ENCODE measurements at places on chromosomes 7 and 10. TPM values are rescaled to one million over a fixed set of nuclear protein-coding genes. Genes with fewer than 3 reads are reported as not detected.

The PRLHR gene
- total RNA-seq: 0.69 TPM

The OR2A1 gene
- total RNA-seq: 0.10 TPM

The NPFFR1 gene
- total RNA-seq: 1.8 TPM

The MDFIC gene
- 34.9 TPM for total RNA-seq

The FAM241B gene
- 9.8 TPM for total RNA-seq

The NODAL gene
- 2.2 TPM for total RNA-seq

The ITGB8 gene
- total RNA-seq: 193 TPM

The GNAT3 gene
- total RNA-seq: not detected

The NRAP gene
- total RNA-seq: under 0.01 TPM

GRCh38 chr7:139588632-139589031 lies 65.1 kb downstream of the CLEC2L start:
- no peaks in the 10 kb centered on the region for H3K27me3 ChIP-seq
- H3K4me1 ChIP-seq: peaks cover 6% of the 10 kb centered on the region
- no peak overlapping the region for H3K27ac ChIP-seq

- H3K27me3 ChIP-seq: no peaks in the 10 kb centered on the region
- no peak overlapping the region for H3K27ac ChIP-seq
- no peak overlapping the region for H3K4me3 ChIP-seq
- DNase-seq: peak; percentile 43
- H3K4me1 ChIP-seq: peaks cover 8% of the 10 kb centered on the region
These were observed 253.1 kb upstream of the NEBL start for GRCh38 chr10:21150166-21150565.

- H3K36me3 ChIP-seq: no peaks in the 10 kb centered on the region
- H3K27ac ChIP-seq: no peak overlapping the region
- H3K4me3 ChIP-seq: no peak overlapping the region
- DNase-seq: no peak
These were observed 7.0 kb upstream of the MUC17 start for GRCh38 chr7:101012931-101013330.

- H3K27ac ChIP-seq: no peak overlapping the region
- no peaks in the 10 kb centered on the region for H3K36me3 ChIP-seq
- DNase-seq: no peak
- peaks cover 7% of the 10 kb centered on the region for H3K4me1 ChIP-seq
These were observed 180.8 kb upstream of the TNS3 start for GRCh38 chr7:47762746-47763062.

- H3K4me3 ChIP-seq: no peak overlapping the region
- H3K27me3 ChIP-seq: no peaks in the 10 kb centered on the region
- DNase-seq: no peak
- H3K4me1 ChIP-seq: no peaks in the 10 kb centered on the region
These were observed 5.5 kb upstream of the MGAM start for GRCh38 chr7:141990011-141990725.

- peak overlapping the region; percentile 11 for H3K27ac ChIP-seq
- H3K4me3 ChIP-seq: peak overlapping the region; percentile 22
- H3K4me1 ChIP-seq: peaks cover 7% of the 10 kb centered on the region
- no peaks in the 10 kb centered on the region for H3K36me3 ChIP-seq
These were observed 348.2 kb upstream of the C7orf33 start for GRCh38 chr7:148242294-148242821.

DNA sequence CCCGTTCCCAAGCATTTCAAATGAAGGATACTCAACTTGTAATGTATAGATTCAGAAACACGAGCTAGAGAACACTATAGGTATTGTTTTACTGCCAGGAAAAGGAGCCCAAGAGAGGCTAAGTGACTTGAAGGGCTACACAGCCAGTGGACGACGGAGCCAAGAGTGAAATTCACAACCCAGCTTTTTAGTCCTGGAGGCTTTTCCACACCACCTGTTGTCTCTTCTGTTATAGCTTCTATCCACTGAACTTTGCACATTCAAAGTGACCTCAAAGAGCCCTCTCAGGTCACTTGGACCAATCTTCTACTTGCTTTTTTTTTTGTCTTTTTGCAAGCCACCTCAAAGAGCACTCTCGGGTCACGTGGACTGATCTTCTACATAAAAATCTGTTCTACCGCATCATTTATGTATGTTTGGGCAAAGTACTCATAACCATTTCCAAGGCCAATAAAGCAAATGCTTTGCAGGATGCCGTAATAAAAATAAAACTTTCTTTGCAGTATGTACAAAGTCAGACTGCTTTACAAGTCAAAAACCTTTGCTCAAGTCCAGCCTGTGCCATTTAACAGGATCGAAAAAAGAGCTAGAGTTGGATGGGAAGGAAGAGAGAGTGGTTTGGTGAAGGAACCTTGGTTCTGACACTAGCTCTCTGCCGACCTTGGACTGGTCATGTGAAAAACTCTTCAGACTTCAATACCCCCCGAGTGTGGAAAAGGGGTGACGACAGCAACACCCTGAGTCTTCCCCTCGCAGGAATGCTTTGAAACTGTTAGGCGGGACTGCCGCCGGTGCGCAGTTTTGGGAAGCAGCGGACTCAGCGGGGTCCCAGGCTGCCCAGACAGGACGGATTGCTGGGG lies 821 bp downstream of the SLC35B4 start:
- H3K4me3 ChIP-seq: peak overlapping the region; percentile 96
- H3K27ac ChIP-seq: peak overlapping the region; percentile 84
- H3K36me3 ChIP-seq: no peaks in the 10 kb centered on the region
- DNase-seq: peak; percentile 37
- no peaks in the 10 kb centered on the region for H3K4me1 ChIP-seq

GRCh38 chr10:42111076-42111475 lies 527.3 kb downstream of the ZNF33B start:
- H3K4me1 ChIP-seq: no peaks in the 10 kb centered on the region
- no peaks in the 10 kb centered on the region for H3K36me3 ChIP-seq
- no peak overlapping the region for H3K27ac ChIP-seq
- H3K27me3 ChIP-seq: no peaks in the 10 kb centered on the region

GRCh38 chr10:99527526-99528493 lies 4.9 kb upstream of the NKX2-3 start:
- no peaks in the 10 kb centered on the region for H3K36me3 ChIP-seq
- peaks cover 99% of the 10 kb centered on the region for H3K27me3 ChIP-seq
- H3K4me1 ChIP-seq: peaks cover 25% of the 10 kb centered on the region
- no peak for DNase-seq
- H3K27ac ChIP-seq: no peak overlapping the region
- no peak overlapping the region for H3K4me3 ChIP-seq

- no peak overlapping the region for H3K27ac ChIP-seq
- H3K4me3 ChIP-seq: no peak overlapping the region
- no peaks in the 10 kb centered on the region for H3K4me1 ChIP-seq
- no peaks in the 10 kb centered on the region for H3K27me3 ChIP-seq
- H3K36me3 ChIP-seq: no peaks in the 10 kb centered on the region
- peak; percentile 12 for DNase-seq
These were observed 316.6 kb upstream of the ANKRD30A start for GRCh38 chr10:36808625-36809362.

GRCh38 chr10:92822060-92822634 lies 26.2 kb upstream of the EXOC6 start:
- no peaks in the 10 kb centered on the region for H3K4me1 ChIP-seq
- H3K36me3 ChIP-seq: no peaks in the 10 kb centered on the region
- H3K4me3 ChIP-seq: no peak overlapping the region
- DNase-seq: no peak

DNA sequence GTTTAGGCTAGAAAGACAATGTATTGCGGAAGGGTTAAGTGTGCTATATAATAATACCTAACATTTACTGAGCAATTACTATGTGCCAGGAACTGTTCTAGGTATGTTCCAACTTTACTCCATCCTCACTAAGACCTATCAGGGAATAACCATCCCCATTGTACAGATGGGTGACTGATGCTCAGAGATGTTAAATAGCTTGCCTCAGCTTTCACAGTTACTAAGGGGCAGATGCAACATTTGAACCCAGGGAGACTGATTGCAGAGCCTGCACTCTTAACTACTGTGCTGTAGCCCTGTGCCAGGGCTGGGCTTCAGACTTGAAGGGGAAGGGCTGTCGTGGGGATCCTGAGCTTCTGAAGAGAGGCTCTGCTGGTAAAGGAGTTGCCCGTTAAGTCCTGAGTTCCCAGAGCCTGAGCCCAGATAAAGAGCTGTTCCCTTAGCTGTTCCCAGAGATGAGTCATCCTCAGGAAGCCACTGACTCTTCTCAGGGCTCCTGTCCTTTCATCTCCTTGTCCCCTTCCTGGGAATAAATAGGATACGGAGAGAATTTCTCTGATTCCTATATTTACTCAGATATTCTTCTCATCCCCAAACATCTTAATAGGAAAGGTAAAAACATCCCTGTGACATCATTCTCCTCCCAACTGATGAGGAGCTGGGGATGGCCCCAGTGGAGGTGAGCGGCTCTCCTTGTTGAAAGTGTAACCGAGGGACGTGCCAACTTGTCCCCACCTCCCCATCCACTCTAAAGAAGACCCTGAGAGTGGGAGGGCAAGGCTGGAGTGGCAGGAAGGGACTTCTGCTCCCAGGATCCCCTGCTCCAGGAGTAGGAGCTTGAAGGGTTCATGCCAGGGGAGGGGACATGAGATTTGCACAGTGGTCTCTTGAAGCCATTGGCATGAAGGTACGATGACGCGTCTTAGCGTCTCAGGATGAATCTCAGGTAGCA lies 28.0 kb upstream of the HABP2 start:
- H3K27ac ChIP-seq: no peak overlapping the region
- DNase-seq: no peak
- no peaks in the 10 kb centered on the region for H3K36me3 ChIP-seq
- H3K4me1 ChIP-seq: peaks cover 5% of the 10 kb centered on the region
- H3K27me3 ChIP-seq: no peaks in the 10 kb centered on the region
- no peak overlapping the region for H3K4me3 ChIP-seq

DNA sequence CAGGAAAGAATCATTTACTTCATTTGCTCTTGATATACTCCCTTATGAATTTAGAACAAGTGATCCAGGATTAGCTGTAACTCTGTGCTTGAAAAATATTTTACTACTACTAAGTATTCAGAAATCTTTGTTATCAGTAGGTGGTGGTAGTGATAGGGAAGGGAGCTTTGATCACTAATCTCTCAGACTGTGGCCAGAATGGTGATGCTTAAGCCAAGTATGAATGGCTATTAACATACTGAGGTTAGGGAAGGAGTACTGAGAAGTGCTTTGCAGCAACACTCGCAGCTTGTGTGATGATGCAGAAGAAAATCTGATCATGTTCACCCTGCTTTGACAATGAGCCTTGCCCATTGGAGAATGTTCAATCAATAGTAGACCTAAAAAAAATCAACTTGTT lies 29.3 kb downstream of the AP3M1 start:
- no peaks in the 10 kb centered on the region for H3K27me3 ChIP-seq
- peaks cover 35% of the 10 kb centered on the region for H3K36me3 ChIP-seq
- H3K27ac ChIP-seq: no peak overlapping the region
- H3K4me1 ChIP-seq: no peaks in the 10 kb centered on the region
- DNase-seq: no peak

GRCh38 chr7:2559283-2559950 lies 638 bp downstream of the IQCE start:
- H3K4me3 ChIP-seq: peak overlapping the region; percentile 80
- H3K27ac ChIP-seq: no peak overlapping the region
- H3K36me3 ChIP-seq: peaks cover 10% of the 10 kb centered on the region

DNA sequence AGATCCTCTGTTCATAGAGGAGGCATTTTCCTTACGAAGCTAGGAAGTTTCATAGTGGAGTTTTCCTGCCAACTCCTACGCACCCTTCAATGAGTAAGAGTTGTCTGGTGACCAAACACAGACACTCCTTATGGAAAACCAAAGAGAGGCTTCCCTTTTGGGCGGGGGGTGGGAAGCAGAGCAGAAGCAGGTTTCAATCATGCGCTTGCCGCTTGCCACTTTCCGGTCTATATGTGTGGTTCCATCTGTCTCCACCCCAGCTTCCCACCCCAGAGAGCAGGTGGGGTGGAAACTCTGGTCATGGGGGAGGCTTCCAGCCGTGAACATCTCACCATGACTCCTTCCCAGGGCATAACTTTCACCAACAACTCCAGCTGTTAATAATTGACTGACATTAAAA lies 68.8 kb upstream of the GRB10 start:
- H3K27me3 ChIP-seq: no peaks in the 10 kb centered on the region
- no peak overlapping the region for H3K27ac ChIP-seq
- no peak for DNase-seq
- no peak overlapping the region for H3K4me3 ChIP-seq
- H3K4me1 ChIP-seq: no peaks in the 10 kb centered on the region

DNA sequence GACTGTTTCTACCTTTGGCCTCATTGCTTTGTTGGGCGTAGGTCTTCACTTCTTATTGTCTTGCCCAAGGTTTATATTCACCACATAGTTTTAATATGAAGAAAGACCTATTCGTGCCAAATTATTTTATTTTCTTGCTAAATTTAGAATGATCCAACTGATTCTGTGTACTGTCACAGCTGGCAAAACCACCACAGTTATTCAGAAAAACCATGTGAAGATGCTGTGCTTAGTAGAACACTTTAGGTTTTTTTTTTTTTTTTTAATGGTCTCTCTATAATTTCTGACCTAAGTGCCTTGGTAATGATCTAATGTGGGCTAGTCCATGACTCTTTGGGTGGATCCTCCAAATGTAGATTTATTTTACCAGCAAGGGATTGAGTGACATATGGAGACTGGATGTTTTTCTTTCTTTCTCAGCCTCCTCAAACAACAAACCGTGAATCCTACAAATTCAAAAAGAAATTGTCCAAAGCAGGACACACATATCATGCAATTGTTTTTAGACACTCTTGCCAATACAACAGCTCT lies 243.8 kb downstream of the DYNC1I1 start:
- DNase-seq: no peak
- H3K4me1 ChIP-seq: no peaks in the 10 kb centered on the region
- H3K27ac ChIP-seq: no peak overlapping the region
- no peak overlapping the region for H3K4me3 ChIP-seq

GRCh38 chr10:72472306-72472705 lies 117.6 kb upstream of the DNAJB12 start:
- no peaks in the 10 kb centered on the region for H3K4me1 ChIP-seq
- no peaks in the 10 kb centered on the region for H3K27me3 ChIP-seq
- H3K4me3 ChIP-seq: no peak overlapping the region
- H3K36me3 ChIP-seq: no peaks in the 10 kb centered on the region

DNA sequence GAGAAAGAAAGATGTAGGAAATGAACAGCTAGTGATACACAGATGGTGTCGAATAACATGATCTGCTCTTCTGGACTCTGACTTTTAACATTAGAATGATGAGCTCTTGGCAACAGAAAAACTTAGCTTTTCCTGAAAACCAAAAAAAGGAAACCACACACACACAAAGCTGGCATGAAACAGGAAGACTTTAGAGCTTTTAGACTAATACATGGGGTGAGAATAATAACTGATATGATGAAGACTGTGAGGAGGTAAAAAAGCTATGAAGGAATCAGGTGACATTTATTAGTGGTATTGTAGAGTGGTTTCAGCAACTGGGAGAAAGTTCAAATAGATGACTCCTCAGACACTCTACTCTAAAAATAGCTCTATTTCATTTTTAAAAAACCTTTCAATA lies 491.9 kb downstream of the PARD3 start:
- no peaks in the 10 kb centered on the region for H3K4me1 ChIP-seq
- H3K27me3 ChIP-seq: no peaks in the 10 kb centered on the region
- no peak overlapping the region for H3K27ac ChIP-seq
- H3K36me3 ChIP-seq: peaks cover 4% of the 10 kb centered on the region
- H3K4me3 ChIP-seq: no peak overlapping the region

- peaks cover 60% of the 10 kb centered on the region for H3K36me3 ChIP-seq
- H3K4me1 ChIP-seq: peaks cover 77% of the 10 kb centered on the region
- H3K27me3 ChIP-seq: no peaks in the 10 kb centered on the region
- H3K4me3 ChIP-seq: no peak overlapping the region
These were observed 7.8 kb downstream of the ATP6V0E2 start for GRCh38 chr7:149881328-149882247.

Measured in spinal cord (tissue), 10 donors.